Activated naive CD8-positive, alpha-beta T cell treated with anti-CD3 and anti-CD28 coated beads, Interleukin-2, amount 50 U/mL, for 24 hours (primary cell): ENCODE measurements at places on chromosomes 7 and 10.

DNA sequence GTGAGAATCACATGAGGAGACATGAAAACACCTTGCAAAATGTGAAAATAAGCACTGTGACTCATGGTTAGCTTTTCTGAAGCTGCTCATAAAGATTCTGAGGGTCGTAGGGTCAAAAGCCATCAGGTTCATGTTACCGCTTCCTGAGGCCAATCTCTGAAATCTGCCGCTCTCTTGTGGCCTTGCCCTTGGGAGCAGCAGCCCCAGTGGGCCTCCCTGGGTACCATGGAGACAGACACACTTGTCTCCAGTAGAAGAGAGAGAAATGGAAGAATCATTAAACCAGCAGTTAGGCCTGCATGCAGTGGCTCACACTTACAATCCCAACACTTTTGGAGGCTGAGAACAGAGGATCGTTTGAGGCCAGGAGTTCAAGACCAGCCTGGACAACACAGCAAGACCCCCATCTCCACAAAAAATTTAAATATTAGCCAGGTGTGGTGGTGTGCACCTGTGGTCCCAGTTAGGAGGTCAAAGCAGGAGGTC is 42.8 kb downstream of the NIPSNAP2 start:
- DNase-seq = no peak
- peaks cover 8% of the 10 kb centered on the region for H3K36me3 ChIP-seq
- no peaks in the 10 kb centered on the region for H3K27me3 ChIP-seq
- no peak overlapping the region for H3K4me3 ChIP-seq
- H3K4me1 ChIP-seq = no peaks in the 10 kb centered on the region
- no peak overlapping the region for H3K27ac ChIP-seq

DNA sequence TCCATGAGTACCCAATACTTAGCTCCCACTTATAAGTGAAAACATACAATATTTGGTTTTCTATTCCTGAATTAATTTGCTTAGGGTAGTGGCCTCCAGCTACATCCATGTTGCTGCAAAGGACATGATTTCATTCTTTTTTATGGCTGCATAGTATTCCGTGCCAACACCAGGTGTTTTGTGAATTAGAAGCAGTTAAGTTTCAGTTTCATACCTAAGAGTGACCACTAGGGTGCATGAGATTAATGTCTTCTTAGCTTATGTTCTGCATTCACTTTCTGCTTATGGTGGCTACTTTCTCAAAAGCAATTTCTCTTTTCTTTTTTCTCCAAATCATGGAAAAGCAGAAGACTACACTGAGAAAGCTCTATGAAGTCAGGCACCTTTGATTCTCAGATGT is 65.1 kb upstream of the VSTM2A start:
- H3K4me3 ChIP-seq = no peak overlapping the region
- no peak overlapping the region for H3K27ac ChIP-seq
- H3K4me1 ChIP-seq = no peaks in the 10 kb centered on the region

- H3K4me1 ChIP-seq = peaks cover 14% of the 10 kb centered on the region
- H3K27me3 ChIP-seq = peaks cover 42% of the 10 kb centered on the region
- H3K36me3 ChIP-seq = no peaks in the 10 kb centered on the region
Observed at GRCh38 chr7:138981332-138982203, at the start of gene KIAA1549. Gene KIAA1549 (minus strand): TSS chr7:138981389. CDS start chr7:138981269, 120 bp downstream.

DNA sequence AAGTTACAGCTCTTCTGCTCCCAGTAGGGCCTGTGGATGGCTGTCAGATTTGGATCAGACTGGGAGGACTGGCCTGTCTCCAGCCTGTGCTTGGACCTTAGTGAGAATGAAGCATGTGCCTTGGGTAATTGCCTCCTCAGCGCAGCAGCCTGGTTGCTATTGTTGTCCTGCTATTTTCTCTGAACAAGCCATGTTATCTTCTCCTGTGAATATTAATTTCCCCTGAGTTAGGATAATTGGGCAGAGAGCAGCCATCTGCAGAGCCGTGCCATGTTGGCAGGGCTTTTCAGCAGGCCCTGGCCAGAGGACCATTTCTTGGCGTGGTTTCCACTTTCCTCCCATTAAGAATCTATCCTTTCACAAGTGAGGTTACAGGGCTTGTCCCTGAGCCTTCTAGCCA is 497.3 kb downstream of the SORCS3 start:
- H3K27ac ChIP-seq = no peak overlapping the region
- no peak for DNase-seq
- H3K4me1 ChIP-seq = no peaks in the 10 kb centered on the region
- no peak overlapping the region for H3K4me3 ChIP-seq
- H3K27me3 ChIP-seq = no peaks in the 10 kb centered on the region
- H3K36me3 ChIP-seq = no peaks in the 10 kb centered on the region

- H3K4me1 ChIP-seq = peaks cover 26% of the 10 kb centered on the region
- H3K27ac ChIP-seq = no peak overlapping the region
- DNase-seq = no peak
- no peak overlapping the region for H3K4me3 ChIP-seq
- H3K36me3 ChIP-seq = peaks cover 11% of the 10 kb centered on the region
- no peaks in the 10 kb centered on the region for H3K27me3 ChIP-seq
Observed at GRCh38 chr10:45585131-45585530, 87.4 kb downstream of the ZFAND4 start.

- H3K4me3 ChIP-seq = no peak overlapping the region
- H3K27me3 ChIP-seq = no peaks in the 10 kb centered on the region
- DNase-seq = no peak
- no peaks in the 10 kb centered on the region for H3K4me1 ChIP-seq
Observed at GRCh38 chr10:131074682-131075081, 236.8 kb downstream of the TCERG1L start.

DNA sequence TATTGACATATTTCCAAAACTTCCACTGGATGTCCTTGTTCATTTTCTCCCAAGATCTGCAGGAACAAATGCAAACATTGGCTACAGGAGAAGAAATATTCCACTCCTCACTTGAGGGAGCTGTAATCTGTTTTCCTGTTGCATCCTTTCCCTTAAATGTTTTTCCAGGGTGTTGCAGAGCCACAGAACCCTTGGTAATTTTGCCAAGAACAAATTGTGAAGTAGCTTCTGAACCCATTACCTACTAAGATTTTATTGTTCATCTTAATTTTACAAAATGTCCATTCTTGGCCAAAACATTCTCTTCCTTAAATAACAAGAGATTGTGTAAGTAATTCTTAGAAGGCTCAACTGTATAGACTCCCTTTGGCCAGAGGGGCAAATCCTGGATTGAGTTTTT is 177.0 kb downstream of the GNAT3 start:
- no peak overlapping the region for H3K4me3 ChIP-seq
- no peak for DNase-seq
- H3K27ac ChIP-seq = no peak overlapping the region
- no peaks in the 10 kb centered on the region for H3K36me3 ChIP-seq
- no peaks in the 10 kb centered on the region for H3K4me1 ChIP-seq
- H3K27me3 ChIP-seq = no peaks in the 10 kb centered on the region

DNA sequence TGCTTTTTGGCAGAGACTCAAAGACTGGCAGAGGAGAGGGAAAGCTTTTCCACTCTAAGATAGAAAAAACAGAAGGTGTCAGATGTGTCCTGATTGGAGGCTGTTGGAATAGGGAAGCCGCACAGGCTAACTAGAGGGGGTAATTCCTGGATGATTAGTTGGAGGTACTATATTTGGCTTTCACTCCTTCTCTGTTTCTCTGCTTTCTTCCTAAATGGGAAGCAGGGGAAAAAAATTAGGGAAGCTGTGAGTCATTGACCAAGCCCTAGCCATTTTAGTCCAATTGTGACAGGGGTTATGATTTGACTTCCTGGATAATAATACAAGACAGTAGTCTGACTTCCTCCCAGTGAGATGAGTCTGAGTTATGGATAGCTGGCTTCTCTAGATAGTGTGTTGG is 475.2 kb upstream of the CELF2 start:
- H3K36me3 ChIP-seq = no peaks in the 10 kb centered on the region
- H3K27ac ChIP-seq = no peak overlapping the region
- H3K4me1 ChIP-seq = no peaks in the 10 kb centered on the region

- no peak for DNase-seq
- H3K4me1 ChIP-seq = no peaks in the 10 kb centered on the region
- H3K27me3 ChIP-seq = no peaks in the 10 kb centered on the region
- H3K27ac ChIP-seq = no peak overlapping the region
Observed at GRCh38 chr7:91636129-91636724, 244.3 kb downstream of the MTERF1 start.

- H3K4me3 ChIP-seq = no peak overlapping the region
- no peaks in the 10 kb centered on the region for H3K4me1 ChIP-seq
- H3K27me3 ChIP-seq = peaks cover 2% of the 10 kb centered on the region
Observed at GRCh38 chr7:23067271-23067670, 38.3 kb upstream of the KLHL7 start.

GRCh38 chr7:80681272-80681885 is 42.9 kb downstream of the CD36 start:
- no peaks in the 10 kb centered on the region for H3K27me3 ChIP-seq
- no peak overlapping the region for H3K27ac ChIP-seq
- no peaks in the 10 kb centered on the region for H3K36me3 ChIP-seq
- no peak overlapping the region for H3K4me3 ChIP-seq
- H3K4me1 ChIP-seq = no peaks in the 10 kb centered on the region
- no peak for DNase-seq

DNA sequence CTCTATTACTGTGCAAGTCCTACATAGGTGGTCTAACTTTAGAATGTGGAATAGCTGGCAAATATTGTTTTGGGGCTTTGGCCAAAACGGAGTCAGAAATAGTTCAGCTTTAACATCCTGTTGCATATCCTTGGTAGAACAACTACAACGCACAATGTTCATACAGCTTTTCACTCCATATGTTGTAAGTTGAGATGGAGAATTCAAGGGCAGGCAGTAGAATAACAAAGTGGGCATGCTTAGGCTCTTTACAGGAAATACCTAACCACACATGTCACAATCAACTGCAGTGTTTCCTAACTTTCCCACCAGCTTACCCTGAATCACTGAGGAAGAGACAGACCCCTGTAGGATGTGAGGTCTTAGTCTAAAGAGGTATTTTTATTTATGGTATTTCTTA is 122.3 kb downstream of the PPP1R3A start:
- H3K27me3 ChIP-seq = no peaks in the 10 kb centered on the region
- no peak overlapping the region for H3K4me3 ChIP-seq
- H3K36me3 ChIP-seq = no peaks in the 10 kb centered on the region
- DNase-seq = no peak

DNA sequence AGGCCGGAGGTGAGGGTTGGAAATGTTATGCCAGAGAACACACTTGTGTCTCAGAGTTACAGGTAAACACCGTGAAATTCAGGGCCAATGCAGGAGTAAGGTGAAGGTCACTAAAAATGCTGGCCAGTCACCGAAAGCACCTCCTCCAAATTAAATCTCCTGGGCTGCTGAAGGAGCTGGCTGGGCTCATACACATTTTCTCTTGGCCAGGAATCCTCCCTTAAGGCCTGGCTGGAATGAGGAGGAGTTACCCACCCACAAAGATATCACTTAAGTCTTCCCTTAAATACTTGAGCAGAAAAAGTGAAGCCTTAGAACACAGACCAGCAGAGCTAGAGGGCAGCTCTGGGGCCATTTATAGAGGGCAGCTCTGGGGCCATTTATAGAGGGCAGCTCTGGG is 46.3 kb downstream of the HTRA1 start:
- H3K27ac ChIP-seq = no peak overlapping the region
- no peaks in the 10 kb centered on the region for H3K27me3 ChIP-seq
- DNase-seq = no peak
- no peaks in the 10 kb centered on the region for H3K36me3 ChIP-seq
- no peak overlapping the region for H3K4me3 ChIP-seq
- H3K4me1 ChIP-seq = no peaks in the 10 kb centered on the region

GRCh38 chr7:44893710-44894234 is 8.4 kb upstream of the PURB start:
- H3K36me3 ChIP-seq = no peaks in the 10 kb centered on the region
- H3K4me3 ChIP-seq = no peak overlapping the region
- peaks cover 43% of the 10 kb centered on the region for H3K4me1 ChIP-seq
- H3K27ac ChIP-seq = no peak overlapping the region
- H3K27me3 ChIP-seq = no peaks in the 10 kb centered on the region
- no peak for DNase-seq

- no peaks in the 10 kb centered on the region for H3K27me3 ChIP-seq
- H3K4me3 ChIP-seq = peak overlapping the region; percentile 88
- peaks cover 34% of the 10 kb centered on the region for H3K36me3 ChIP-seq
- H3K27ac ChIP-seq = peak overlapping the region; percentile 94
- H3K4me1 ChIP-seq = peaks cover 41% of the 10 kb centered on the region
- DNase-seq = no peak
Observed at GRCh38 chr7:150324373-150324961, 1.1 kb upstream of the ACTR3C start.

DNA sequence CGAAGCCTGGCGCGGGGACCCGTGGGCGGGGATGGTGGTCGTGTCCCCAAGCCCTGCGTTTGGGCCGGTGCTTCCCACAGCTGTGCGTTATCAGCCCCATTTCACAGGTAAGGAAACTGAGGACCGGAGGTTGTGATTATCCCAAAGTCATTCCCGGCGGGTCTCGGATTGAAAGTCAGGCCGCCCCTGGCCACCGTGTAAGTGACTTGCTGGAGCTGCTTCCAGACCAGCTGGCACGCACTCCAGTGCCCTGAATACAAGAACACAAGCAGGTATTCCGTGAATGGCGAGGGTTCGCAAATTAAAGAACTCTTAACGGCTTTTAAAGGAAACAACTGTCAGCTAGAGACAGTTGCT is 675 bp upstream of the ATE1 start:
- peaks cover 5% of the 10 kb centered on the region for H3K36me3 ChIP-seq
- H3K27me3 ChIP-seq = no peaks in the 10 kb centered on the region
- peaks cover 30% of the 10 kb centered on the region for H3K4me1 ChIP-seq
- H3K27ac ChIP-seq = peak overlapping the region; percentile 95

DNA sequence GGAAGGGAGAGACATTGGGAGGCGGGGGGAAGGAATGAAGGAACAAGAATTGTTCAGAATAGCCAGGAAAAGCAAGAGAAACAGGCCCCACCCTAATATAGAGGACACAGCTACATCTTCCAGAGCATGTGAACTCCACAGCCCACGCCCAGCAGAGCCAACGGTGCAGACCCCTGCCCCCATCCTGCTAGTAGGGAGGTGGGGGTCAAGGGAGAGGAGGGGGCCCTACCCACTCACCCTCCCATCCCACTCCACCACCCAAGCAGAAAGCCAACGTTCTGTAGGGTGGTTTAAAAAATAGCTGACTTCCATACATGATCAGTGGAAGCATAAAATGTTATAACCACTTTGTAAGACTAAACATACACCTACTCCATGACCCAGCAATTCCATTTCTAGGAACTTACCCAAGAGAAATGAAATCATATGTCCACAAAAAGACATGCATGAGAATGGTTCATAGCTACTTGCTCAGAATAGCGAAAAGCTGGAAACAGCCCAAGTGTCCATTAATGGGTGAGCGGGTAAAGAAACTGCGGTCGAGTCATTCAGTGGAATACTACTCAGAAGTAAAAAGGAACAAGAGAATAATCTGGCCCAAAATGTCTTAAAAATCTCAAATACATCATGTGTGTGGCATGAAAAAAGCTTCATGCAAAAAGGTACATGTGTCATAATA is 31.8 kb downstream of the CTBP2 start:
- no peaks in the 10 kb centered on the region for H3K36me3 ChIP-seq
- no peaks in the 10 kb centered on the region for H3K27me3 ChIP-seq
- H3K27ac ChIP-seq = no peak overlapping the region

GRCh38 chr10:13834581-13835286 is 248.0 kb downstream of the PRPF18 start:
- H3K27me3 ChIP-seq = no peaks in the 10 kb centered on the region
- no peak overlapping the region for H3K27ac ChIP-seq
- H3K4me3 ChIP-seq = no peak overlapping the region
- no peak for DNase-seq
